ENCODE measurements at places on chromosomes 1 and 21.

DNA sequence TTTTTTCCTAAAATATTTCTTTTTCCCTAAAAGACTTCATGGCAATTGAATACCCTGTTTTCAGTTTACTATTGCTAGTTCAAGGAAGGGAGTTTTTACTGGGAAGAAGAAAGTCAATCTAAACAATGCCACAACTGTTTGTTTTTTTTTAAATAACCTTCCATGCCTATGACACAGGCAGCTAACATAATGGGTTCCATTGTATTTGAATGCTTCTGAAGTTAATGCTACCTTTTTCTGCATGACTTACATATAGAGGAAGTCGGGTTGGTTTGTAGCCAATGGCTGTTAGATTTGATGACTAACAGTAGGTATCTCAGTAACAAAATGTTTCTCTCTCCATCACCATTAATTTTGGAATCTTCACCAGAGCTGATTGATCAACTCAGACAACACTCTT is 134.0 kb downstream of the KIF26B start:
- DNase-seq, result no peak

DNA sequence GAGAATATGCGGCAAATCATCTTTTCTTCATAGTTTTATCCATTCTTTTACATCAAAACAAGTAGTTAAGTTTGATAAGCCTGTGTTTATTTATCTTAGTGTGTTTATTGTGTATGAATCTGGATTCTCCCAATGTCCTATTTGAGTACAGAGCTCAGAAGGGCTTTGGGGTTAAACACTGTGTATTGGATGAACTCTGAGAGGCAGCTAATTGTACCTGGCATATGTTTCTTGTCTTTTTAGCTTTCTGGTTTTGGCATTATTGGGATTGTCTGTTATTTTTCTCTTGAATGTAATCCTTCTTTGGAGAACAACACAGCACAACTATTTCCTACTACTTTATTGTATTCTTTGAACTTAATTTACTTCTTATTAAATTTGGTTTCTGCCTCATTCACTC is 906.9 kb downstream of the ADGRL2 start:
- no peak for DNase-seq

DNA sequence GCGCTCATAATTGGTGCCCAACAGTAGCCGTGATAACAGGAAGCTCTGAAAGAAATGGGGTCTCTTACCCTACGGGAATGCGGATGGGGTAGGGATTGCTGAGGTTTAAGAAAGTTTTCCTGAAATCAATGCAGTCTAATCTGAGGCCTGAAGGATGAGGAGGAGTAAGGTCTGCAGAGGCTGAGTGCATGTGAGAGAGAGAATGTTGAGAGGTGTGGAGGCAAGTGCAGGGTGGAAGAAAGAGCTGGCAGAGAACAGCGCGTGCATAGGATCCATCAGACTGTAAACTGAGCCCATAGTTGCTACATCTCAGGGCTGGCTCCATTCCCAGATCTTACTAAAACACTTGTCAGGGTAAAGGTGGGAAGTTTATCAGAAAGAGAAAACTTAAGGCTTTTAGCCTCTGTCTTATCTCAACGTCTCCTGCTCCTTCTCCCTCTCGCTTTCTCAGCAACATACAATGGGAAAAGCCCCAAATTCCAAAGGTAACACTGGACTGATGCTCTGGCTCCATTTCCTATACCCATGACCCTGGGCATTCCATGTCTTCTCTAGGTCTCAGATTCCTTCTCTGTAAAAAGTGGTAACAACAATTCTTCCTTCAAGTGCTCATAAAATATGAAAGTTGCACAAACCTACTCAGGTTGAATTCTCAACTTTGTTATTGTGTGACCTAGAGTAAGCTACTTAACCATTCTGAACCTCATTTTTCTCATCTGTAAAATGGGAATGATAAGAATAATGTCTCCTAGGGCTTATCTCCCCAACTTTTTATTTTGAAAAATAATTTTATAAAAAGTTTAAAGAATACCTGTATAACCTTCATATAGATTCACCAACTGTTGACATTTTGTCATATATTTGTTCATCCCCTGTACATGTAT is 75.2 kb downstream of the SH3GLB1 start:
- DNase-seq, result no peak

GRCh38 chr1:163897412-163898155 is 575.8 kb downstream of the NUF2 start:
- DNase-seq, result no peak

DNA sequence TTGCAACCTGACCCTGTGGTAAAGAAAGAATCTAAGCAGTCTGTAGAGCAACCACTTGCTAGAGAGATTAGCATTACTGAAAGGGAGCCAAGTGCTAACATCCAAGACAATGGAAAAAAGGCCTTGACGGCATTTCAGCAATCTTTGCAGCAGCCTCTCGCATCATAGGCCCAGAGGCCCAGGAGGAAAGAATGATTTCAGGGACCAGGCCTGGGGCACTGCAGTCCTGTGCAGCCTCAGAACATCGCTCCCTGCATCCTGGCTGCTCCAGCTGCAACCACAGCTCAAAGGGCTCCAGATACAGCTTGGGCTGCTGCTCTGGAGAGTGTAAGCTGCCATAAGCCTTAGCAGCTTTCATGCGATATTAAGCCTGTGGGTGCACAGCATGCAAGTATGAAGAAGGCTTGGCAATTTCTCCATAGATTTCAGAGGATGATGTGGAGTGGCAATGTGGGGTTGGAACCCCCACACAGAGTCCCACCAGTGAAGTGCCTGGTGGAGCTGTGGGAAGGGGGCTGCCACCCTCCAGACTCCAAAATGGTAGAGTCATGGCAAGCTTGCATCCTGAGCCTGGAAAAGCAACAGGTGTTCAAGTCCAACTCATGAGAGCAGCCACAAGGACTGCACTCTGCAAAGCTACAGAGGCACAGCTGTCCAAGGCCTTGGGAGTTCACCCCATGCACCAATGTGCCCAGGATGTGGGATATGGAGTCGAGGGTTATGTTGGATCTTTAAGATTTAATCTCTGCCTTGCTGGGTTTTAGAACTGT is 110.6 kb upstream of the HMGB4 start:
- no peak for DNase-seq

GRCh38 chr1:93979718-93980319 is 70.6 kb upstream of the GCLM start:
- no peak for DNase-seq

DNA sequence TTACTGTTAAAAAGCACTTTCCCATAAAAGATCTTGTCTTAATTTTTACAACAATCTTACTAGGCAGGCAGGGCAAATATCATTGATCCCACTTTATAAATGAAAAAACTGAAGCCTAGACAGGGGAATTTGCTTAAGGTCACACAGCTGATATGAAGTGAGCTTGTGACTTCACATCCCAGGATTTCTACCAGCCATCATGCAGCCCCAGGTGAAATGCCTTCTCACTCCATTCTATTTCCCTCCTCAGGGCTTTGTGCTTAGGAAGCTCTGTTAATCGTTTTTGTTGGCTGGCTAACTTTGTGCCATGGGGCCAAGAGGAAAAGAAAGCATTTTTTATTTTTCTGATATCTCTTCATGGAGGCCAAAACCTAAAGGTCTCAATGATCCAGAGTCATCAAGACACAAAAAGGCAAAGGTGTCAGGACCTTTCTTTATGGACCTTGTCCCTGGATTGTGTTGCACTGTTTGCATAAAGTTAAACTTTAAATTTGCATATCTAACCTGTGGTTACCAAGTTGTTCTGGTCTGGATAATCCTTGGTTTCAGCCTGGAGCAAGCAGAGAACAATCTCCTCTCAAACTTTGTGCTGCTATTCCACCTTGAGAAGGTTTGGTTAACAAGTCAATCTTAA is 44.8 kb upstream of the ZNF326 start:
- no peak for DNase-seq

GRCh38 chr1:240500647-240501046 is 111.3 kb downstream of the GREM2 start:
- no peak for DNase-seq

DNA sequence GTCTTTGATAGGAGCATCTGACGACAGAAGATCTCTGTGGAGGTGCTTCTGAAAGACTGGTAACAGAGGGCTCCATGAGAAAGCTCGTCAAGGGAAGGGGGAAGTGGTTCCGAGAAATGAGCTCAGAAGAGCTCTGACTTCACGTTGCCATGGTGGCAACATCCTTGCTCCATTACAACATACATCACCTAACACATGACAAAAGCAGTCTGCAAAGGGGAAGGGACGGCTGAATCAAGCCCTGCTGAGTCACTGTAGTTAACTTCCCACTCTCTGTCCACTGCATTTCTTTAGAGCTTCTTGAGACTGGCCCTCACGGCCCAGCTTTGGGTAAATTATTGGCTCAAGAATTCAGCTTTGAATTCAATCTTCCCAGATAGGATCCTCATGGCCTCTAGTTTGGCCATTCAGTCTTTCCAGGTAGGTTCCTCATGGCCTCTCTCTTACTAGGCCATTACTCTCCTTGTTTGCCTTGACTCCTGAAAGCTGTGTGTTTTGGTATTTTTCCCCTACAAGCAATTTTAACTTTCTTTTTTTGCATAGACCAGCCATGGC is 88.0 kb upstream of the ZNF648 start:
- DNase-seq, result peak; percentile 6

Measured in central memory CD4-positive, alpha-beta T cell (primary cell).